WTC11 (cell line): ENCODE measurements at places on chromosomes 2 and 18. TPM values are rescaled to one million over a fixed set of nuclear protein-coding genes. Genes with fewer than 3 reads are reported as not detected.

DNA sequence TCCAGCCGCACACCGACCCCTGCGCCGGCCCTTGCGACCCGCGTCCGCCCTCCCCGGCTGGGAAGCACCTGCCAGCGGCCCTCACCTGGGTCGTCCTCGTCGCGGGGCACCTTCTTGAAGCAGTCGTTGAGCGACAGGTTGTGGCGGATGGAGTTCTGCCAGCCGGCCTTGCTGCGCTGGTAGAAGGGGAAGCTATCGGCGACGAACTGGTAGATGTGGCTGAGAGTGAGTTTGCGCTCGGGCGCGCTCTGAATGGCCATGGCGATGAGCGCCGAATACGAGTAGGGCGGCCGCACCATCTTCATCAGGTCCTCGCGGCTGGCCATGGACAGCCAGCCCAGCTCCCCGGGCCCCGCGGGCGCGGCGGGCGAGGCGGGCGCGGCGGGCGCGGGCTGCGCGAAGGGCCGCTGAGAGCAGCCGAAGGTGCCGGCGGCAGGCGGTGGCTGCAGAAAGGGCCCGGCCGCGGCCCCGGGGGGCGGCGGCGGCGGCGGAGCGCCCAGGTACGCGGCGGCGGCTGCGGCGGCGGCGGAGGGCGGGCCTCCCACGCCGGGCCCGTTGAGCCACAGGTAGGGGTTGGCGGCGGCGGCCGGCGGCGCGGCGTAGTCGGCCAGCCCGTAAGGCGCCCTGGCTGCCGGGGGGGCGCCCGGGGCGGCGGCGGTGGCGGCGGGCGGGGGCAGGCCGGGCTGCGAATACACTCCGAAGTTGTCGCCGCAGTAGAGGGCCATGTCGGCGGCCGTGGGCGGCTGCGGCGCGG is 505 bp downstream of the FOXI3 start:
- peak; percentile 47 for DNase-seq

DNA sequence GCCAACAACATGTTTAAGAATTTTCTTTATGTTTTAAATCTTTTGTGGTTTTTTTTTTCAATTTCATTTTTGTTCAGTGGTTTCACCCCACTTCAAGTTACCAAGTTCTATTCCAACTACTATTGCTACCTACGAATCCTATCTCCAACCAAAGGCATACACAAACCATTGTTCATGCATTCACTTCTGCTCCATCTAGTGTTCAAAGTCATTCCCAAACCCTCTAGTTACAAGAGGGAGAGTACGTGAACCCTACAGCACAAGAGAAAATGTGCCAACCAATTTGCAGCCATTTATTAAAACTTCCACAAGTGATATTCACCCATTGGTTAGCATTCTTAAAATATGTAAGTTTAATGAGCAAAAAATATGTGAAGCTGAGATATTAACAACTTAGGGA is 295.1 kb upstream of the KYNU start:
- no peak for DNase-seq

GRCh38 chr18:23377669-23378301 is 75.3 kb upstream of the RIOK3 start:
- DNase-seq: no peak

PDE11A gene
- total RNA-seq: 0.13 to 0.53 TPM (median 0.53 TPM) in 3 replicates

NPHP1 gene
- 2.5 to 3.8 TPM (median 3.1 TPM) in 3 replicates for total RNA-seq

RBMS1 gene
- total RNA-seq: 53.1 to 56.3 TPM (median 54.3 TPM) in 3 replicates

DNA sequence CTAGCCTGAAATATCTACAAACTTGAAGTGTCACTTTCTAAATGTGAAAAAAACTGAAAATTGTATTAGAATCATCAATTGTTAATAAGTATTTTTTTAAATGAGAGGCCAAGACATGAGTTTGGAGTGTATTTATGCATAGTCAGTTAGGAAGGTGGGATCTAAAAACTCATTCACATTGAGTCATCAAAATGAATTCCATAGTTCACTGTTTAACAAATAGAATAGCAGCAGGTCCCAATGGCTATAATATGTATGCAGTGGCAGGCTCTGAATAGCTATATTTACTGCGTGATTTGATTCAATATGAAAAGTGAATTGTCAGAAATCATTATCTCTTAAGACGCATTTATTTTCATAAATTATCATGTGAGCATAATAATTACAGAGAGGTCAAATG is 256.1 kb downstream of the ZNF385B start:
- DNase-seq: no peak

DNA sequence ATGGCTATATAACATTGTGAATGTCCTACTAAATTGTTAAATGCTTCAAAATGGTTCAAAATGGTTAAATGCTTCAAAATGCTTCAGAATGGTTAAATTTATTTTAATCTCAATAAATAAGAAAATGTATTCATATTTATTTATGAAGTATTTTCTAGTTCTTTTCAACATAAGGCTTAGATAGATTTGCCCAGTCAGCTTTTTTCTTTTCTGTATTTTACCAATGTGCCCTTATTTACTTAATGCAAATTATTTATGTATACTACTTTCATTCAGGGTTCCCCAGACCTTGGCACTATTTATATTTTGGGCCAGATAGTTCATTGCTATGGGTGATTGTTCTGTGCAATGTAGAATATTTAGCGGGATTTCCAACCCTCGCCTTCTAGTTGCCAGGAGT is 546.7 kb downstream of the RIT2 start:
- DNase-seq: no peak

MAPK4 gene
- total RNA-seq: 3.0 to 4.2 TPM (median 3.3 TPM) in 3 replicates

DNA sequence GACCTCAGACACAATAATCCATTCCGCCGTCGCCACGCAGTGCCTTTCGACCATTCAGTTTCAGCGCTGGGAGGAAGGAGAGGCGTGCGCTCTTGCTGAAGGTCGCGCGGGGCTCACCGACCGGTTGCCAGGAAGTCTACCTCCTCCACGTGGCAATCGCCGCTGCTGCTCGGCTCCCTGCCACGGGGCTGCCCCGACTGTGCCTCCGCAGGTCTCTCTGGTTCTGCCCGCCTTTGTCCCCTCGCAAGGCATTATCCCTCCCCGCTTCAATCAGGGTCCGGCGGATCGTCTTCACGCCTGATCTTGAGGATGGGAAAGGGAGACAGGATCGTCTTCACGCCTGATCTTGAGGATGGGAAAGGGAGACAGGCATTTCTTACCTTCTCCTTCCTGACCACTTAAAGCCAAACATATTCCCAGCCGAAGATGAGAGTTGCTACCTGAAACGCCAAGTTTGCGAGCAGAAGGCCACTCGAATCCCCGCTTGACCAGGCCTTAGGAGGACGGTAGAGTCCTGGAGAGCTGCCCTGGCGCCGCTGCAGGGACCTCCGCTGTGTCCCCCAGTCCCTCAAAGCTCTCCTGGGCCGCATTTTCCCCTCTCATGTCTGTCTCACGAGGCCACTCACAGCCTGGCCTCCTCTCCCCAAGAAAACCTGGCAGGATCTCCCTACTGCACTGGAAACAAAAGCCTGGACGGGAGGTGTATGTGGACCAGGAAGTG is 4.3 kb upstream of the GPR45 start:
- DNase-seq: no peak

DNA sequence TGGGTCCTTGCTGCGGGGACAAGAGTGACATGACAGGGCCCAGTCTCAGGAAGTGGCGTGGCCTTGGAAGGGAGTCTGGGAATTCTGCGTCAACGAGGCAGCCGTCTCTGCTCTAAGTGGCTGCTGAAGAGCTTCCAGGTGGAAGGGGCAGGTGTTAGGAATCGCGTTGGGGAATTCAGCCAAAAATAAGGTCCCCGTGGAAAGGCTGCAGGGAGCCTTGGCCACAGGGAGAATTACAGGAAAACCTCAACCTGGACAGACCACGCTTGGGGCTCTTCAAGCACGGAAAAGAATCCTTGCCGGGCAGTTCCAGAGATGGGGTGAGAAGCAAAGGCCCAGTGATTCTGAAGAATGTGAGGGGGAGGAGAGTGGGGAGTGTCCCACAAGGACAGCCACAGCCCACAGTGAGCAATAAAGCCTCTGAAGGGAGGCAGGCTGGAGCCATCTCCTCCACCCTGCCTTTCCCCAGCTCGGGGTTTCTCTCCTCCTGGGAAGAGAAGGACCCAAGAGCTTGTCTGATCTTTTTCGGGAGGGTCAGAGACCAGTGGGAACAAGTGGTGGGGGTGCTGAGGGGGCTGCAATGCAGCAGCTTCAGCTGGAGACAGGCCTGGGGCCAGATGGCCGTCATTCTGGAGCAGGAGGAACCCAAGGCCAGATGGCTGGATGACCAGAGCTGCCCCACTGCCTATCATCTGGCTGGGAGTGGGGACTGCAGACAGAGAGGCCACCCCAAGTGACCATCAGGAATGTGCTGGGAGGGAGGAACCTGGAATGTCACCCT is 106.4 kb upstream of the SMAD2 start:
- DNase-seq: no peak

GRCh38 chr2:42854207-42854818 is 61.9 kb upstream of the HAAO start:
- DNase-seq: peak; percentile 18

DNA sequence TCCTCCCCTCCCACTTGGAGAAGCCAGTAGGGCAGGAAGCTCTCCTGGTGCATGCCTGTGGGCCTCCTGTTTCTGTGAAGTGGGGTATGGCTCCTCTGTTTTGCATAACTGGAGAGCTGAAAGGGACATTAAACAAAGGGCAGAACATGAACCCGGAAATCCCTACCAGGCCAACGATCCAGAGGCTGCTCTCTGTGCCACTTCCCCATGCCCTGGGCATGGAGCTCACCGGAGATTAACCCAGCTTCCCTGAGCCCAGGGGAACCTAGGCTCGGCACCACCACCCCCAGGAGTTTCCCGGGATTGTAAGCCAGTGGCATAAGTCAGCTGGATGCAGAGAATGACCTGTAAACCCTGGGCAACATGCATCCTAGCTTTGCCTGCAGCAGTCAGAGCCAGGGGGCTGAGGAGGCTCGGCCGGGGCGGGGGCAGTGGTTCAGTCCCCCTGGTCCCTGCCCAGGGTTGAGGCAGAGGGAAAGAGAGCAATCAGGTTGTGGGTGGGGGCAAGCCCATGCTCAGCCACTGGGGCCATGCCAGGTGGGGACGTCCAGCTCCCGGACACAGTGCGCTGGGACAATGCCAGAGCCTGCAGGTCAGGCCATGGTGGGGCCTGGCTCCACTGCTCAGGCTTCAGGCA is 49.5 kb downstream of the TIMM21 start:
- DNase-seq: no peak

ADAM23 gene
- 24.3 to 26.0 TPM (median 24.6 TPM) in 3 replicates for total RNA-seq

VWA3B gene
- not detected in 3 replicates for total RNA-seq

CFAP221 gene
- total RNA-seq: 0.14 to 0.94 TPM (median 0.35 TPM) in 3 replicates

GRCh38 chr2:201406077-201406662 is 45.1 kb downstream of the TRAK2 start:
- DNase-seq: no peak

DNA sequence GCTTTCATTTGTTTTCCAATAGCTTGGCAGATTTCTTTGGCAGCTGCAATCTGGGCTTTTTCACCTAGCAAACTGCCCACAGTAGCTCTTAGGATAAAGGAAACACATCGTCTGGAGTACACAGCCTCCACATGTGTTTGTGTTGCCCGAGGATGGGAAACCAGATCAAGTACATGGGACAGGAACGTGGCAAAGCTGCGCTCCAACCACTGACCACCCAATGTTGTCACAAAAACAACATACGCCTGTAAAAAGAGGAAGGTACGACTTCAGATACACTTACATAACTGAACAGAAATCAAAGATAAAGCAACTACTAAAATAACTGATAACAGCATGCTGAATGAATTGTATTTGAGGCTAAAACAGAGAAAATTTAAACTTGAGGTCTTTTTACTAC is 15.5 kb downstream of the HEATR5B start:
- no peak for DNase-seq

DNA sequence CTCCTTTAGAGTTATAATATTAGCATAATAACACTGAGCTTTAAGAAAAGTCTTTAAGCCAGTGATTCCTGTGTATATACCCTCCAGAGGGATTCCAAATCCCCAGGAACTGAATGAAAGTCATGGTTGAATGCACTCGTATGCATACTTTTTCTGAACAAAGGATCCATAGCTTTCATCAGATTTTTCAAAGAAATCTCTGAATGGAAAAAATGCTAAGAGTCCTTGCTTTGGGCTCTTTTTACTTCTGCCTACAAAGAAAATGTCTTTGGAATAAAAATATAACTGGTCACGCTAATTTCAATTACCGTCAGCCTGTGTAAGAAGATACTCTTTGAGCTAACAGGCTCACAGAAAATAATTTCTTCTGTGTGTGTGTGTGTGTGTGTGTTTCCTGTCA is 939.5 kb downstream of the ERBB4 start:
- DNase-seq: no peak

DSC3 gene
- 2.1 to 2.8 TPM (median 2.6 TPM) in 3 replicates for total RNA-seq

DNA sequence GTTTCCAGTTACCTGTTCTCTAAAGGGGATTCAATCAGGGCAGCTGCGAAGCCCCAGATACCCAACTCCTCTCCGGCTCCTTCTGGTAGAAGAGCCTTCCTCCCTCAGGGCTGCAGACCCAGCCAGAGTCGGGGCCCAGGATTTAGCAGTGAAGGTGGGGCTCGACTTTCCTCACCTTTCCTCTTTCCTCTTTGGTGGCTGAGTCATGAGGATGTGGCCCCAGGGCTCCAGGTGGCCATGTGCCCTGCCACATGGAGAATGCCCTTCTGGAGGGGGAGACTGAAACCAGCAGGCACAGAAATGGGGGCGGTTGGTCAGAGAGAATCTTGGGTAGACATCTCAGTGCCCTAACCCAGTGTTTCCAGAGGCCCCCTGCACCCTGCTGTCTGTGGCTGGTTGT is 402.6 kb downstream of the NBAS start:
- no peak for DNase-seq
